Suppressor macrophage treated with lipopolysaccharide for 1 hour (primary cell): ENCODE measurements at places on chromosomes 11 and 22.

DNA sequence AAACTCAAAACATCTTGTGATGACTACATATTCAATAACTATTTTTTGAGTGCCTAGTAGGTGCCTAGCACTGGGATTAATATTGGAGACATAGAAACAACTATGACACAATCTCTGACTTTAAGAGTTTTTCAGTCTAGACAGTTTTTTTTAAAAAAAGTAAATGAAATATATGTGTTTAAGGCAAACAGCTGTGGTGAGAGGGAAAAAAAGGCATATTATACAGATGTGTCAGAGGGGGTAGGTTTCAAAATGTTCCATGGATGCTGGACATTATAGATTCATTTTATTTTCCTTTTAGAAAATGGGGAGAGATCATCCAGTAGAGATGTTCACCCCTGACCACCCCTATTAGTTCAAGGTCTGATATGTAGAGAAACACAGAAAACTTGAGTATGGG, 90.8 kb downstream of the LUZP2 start:
- DNase-seq = no peak

DNA sequence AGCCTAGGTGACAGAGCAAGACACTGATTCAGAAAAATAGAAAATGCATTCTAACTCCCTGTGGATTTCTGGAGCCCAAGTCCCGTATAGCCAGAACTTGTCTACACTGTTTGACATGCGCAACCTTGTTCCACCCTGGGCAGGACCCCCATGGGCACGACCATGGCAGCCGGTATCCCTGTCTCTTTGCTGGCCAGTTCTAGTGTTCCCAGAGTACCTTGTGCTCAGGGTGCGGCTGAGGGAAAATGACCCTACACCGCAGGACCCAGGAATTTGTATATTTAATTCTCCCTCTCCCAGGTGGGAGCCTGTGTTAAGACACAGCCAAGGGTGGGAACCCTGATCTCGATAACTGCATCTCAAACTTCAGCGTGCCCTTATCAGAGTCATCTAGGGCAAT, 36.7 kb upstream of the RIC3 start:
- no peak for DNase-seq

- DNase-seq = no peak
Measured at GRCh38 chr11:30046578-30046945, 29.7 kb upstream of the KCNA4 start.

DNA sequence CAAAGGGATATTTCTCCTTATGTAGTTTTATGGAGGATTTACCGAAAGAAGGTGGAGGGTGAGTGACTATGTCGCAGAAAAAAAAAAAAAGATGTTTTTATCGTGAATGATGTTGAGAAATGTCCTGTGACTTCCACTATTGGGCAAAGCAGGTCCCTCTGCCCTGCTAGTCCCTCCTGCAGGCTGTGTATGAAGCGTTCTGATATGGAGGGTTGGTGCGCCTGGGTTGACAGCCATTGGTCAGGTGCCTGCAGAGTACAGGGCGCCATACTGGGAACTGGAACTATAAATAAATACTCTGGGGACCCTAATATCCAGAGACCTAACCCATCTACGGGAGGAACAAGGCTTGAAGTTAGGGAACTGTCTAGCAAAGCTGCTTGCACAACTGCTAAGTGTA, 1.5 kb downstream of the IL17RA start:
- DNase-seq = peak; percentile 71

GRCh38 chr11:20056950-20057943, 103.0 kb downstream of the DBX1 start:
- DNase-seq = no peak

GRCh38 chr11:122160841-122161590, 45.0 kb upstream of the BLID start:
- no peak for DNase-seq

GRCh38 chr11:34944692-34945091, 28.3 kb downstream of the PDHX start:
- DNase-seq = no peak

DNA sequence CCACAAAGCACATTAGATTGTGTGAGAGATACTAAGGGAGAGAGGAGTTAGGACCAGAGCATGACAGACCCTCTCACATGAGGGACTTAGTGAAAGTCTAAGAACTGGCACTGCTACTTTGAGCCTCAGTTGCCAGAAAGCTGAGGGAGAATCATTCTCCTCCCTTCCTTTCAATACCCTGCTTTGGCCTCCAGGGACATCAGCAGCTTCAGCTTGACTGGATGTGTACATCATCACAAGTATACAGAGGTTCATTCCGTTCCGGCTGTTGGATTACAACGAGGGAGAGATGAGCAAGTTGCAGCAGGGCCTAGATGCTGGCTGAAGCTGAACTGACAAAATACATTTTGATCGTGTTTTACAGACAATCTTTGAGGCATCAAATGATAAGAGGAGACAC, 15.7 kb upstream of the ANO5 start:
- DNase-seq = no peak

DNA sequence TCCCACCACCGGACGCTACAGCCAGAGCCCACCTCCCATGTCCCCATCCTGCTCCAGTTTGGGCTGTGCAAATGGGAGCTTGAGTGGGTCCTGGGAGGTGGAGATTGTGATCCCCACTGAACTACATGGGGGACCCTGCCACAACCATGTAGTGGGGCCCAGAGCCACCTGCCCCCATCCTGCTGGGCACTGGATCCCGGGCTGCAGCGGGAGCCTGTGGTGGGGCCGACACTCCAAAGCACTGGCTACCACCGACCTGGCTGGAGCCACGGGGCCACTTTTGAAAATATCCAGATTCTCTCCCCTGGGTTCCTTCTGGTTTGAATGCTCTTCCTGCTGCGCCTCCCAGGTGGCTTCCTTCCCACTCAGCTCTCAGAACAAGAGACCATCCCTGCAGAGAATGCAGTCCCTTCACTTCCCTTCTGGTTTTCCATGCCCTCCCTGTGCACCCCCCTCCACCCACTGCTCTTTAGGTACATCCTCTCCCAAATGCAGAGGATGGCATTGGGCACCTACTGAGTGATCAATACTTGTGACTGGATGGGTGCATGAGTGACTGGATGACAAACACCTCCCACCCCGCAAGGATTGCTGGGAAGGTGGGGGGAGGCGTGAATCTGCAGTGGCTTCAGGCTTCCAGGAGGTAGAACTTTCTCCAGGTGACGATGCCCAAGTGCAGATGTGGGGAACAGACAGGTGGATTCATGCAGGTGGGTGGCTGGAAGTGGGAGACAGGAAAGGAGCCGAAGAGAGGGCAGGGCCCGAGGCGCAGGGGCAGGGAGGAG, 846 bp upstream of the UNC93B1 start:
- DNase-seq = no peak
